ENCODE measurements at places on chromosomes 7 and 10.

DNA sequence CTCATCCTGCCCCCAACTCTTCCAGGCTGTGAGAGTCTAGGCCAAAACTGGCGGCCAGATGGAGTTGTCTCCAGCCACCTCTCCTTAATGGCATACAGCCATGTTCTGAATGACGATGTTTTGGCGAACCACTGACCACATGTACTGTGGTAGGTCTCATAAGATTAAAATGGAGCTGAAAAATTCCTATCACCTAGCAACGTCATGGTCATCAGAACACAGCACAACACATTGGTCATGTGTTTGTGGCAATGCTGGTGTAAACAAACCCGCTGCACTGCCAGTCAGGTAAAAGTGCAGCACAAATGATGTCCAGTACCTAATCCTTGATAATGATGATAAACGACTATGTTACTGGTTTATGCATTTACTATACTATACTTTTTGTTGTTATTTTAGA, 290.0 kb upstream of the MKI67 start:
- DNase-seq = no peak

- DNase-seq = no peak
Measured at GRCh38 chr7:131620673-131621609, 64.5 kb upstream of the PODXL start.

GRCh38 chr7:80675090-80675489, 36.6 kb downstream of the CD36 start:
- DNase-seq = no peak

DNA sequence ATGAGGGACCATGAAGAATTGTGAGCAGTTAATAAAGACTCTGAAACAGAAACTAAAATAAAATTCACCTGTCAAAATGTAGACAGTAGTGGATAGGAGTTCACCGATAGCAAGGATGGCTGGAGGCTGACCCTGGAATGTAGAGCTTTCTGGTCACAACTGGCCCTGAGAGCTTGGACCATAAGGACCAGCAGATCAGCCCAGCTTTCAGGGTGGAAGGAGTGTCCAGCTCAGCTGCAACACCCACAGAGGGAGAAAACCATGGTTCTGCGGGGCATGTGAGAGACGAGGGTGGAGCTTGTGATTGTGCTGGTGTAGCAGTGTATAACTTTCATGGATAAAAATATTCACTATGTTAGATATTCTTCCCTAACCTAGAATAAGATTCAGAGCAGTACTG, 199.9 kb downstream of the KCND2 start:
- no peak for DNase-seq
